ENCODE measurements at places on chromosomes 3 and 15.

DNA sequence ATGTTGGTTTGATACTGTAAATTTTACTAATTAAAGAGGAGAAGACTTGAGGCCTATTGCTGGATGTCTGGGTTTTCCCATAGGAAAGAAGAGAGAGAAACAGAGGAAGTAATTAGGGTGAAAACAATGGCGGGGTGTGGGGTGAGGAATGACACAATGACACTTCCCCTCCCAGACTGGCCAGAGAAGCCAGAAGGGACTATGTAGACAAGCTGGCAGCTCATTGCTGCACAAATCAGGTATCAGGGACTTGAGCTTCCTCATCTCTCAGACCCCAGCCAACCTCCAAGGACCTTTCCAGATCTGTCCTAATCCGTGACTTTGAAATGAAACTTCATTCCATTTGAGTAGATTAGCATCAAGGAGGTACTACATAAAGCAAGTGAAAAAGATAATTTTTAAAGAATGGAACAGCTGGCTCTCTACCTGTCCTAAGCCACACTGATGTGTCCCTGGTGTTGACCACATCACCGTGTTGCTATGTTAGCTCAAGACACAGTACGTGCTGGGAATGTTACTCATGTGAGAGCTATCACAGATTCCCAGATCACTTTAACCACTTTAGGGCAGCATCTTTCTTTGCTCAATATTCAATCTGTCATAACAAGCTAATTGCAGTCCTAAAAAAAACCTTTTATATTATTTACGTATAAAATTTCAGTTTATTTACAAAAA, 22.2 kb downstream of the TMEM212 start:
- no peak for DNase-seq

- DNase-seq = no peak
Measured at GRCh38 chr3:174287705-174288104, 571.4 kb upstream of the NAALADL2 start.

GRCh38 chr3:99319450-99319849, 318.9 kb upstream of the COL8A1 start:
- DNase-seq = no peak

DNA sequence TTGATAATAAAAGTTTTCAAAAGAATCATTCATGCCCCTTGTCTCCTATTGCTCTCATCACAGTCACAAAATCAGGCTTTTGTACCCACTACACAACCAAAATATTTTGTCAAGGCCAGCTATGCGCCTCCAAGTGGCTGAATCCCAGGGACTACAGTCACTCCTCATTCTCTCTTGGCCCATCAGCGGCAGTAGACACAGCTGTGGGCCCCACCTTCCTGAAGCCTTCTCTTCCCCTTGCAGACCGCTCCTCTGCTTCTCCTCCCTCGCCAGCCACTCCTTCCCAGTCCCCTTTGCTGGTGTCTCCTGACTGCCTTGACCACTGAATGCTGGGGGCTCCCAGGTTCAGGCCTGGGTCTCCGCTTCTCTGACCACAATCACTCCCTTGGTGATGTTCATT, 52.1 kb downstream of the LSM3 start:
- no peak for DNase-seq

DNA sequence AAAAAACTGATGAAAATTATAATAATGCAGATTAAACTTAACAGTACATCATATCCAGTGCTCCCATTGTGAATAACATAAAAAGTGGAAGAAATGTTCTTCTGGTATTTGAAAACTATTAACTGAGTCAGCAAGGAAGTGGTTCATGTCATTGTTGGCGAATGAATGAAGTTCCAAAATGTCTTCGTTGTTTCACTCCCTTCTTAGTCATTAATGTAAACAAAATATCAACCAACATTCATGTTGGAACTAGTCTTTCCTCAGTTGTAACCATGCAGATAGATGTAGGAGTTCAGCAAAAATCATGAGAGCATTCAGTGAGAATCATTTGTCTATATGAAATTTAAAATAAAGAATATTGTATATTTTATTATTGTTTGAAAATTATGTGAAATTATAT, 44.1 kb upstream of the ICE2 start:
- DNase-seq = no peak

- no peak for DNase-seq
Measured at GRCh38 chr15:82805994-82806406, at the start of gene FSD2. FSD2 (minus strand) TSS chr15:82806069; CDS start chr15:82787390, 18,679 bp downstream.

DNA sequence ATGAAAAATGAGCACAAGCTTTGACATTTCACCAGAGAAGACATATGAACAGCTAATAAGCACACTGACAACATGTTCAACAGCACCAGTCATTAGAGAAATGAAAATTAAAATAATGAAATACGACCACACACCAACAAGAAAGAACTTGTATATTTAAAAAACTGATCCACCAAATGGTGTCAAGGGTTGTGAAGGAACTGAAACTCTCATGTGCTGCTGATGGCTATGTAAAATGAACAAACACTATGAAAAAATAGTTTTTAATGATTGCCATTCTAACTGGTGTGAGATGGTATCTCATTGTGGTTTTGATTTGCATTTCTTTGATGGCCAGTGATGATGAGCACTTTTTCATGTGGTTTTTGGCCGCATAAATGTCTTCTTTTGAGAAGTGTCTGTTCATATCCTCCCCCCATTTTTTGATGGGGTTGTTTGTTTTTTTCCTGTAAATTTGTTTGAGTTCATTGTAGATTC, 193.8 kb downstream of the SCAPER start:
- no peak for DNase-seq

DNA sequence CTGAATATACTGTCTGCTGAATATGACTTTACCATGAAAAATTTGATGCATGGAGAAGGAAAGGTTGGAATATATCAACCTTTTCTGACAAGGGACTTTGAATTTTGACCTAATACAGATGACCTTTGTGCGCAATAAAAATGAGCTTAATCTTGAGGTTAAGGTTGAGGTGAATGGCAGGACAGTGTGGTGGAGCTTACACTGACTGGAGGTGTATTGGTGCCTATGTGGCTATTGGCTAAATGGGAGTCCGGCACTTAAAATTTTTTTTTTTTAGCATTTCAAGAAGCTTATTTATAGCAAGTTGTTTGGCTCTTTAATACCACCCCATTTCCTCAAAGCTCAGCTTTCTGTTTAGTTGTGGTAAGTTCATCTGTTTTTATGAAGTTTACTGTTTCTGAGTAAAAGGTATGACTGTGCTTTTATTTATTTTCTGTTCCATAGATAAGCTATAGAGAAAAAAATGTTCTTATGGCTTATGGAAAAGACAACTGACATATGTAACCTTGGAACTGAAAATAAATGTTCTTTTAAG, 15.2 kb downstream of the CDIN1 start:
- no peak for DNase-seq

DNA sequence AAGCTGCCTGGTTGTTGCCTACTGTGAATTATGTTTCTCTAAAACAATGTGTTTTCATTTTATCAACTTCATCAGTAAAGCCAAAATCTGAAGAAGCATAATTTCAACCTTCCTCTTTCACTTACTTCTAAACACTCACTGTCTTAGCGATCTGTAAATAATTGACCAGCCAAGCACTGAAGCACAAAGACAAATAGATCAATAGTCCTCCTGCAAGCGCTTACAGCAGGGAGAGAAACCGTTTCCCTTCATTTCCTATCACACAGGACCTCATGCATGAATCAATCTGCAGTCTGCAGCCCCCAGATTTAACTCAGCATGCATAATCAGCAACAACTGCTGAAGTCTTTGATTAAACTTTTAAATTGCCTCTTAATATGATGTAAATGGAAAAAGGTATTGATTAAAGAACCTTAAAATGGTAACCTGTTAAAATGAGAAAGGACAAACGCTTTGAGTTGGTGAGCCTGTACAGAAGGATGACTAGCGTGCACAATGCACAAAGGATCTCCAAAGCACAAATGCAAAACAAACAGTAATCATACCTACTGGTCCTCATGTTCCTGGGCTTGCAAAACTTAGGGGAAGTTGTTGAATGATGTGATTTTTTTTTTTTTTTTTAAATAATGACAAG, 370.2 kb upstream of the ZNF385D start:
- no peak for DNase-seq

GRCh38 chr3:78893161-78893560, 874.6 kb downstream of the ROBO1 start:
- no peak for DNase-seq

DNA sequence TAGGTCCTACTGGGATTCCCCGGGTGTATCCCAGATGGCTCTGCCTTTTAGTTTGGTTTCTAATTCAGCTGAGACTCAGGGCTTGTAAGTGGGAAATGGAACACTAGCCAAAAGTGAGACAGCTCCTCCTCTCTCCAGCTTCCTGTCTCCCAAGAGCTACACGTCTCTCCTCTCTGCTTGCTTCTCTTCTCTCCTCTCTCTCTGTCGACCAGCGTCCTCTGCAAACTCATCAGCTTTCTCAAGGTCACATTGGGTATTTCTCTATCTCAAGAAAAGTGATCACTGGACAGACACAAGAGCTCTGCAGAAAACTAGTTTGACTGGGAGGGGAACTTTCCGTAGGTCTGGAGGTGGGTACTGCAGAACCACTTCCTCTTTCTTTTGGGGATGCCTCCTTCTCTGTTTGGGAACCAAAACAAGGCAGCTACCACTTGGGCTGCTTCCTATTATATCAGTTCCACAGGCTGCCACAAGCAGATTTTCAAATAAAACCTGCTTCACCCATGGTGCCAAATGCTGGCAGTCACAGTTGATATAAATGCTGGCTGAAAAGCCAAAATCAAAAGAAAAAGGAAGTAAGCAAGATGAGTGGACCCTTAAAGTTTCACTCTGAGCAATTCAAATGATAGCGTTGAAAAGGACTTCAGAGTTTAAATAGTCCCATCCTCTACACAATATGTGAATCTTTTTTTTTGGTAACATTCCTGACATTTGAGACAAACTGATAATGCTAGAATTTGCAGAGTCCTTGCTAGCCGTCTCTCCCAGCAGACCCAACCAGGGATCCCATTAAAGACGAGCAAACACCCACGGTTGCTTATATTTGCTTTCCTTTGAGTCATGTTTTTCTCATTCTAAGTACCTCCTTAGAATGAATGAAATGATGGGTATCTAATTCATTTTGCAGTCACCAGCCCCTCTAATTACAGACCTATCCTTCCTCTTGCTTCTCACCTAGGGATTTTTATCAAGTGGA, 7.2 kb upstream of the DYNC1LI1 start:
- DNase-seq = no peak

- DNase-seq = no peak
Measured at GRCh38 chr3:142915636-142916035, 26.8 kb upstream of the PCOLCE2 start.

- DNase-seq = no peak
Measured at GRCh38 chr3:134928819-134929218, 133.8 kb downstream of the EPHB1 start.

DNA sequence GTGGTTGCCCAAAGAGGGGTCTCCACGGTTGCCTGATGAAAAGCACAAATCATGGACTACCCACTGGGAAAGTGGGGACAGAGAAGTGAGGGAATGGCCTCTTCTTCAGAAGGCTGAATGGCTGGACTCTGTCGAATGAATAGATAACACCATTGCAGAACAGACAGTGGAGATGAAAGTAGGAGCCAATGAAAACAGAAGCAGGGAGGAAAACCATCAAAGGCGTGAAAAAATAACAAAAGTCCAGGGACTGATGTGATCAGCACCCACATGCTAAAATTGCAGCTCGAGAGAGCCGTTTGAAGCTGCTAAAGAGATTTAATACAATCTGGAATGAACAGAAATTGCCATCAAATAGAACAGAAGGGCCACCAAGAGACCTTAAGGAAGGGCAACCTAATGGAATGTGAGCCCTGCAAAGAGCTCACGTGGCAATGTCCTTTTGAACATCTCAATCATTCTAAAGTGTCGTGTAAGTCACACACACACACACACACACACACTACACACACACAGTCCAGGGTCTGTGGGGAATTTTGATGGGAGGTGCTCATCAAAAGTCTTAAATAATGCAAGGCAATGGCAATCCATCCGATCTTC, 130.9 kb upstream of the ICE2 start:
- no peak for DNase-seq

DNA sequence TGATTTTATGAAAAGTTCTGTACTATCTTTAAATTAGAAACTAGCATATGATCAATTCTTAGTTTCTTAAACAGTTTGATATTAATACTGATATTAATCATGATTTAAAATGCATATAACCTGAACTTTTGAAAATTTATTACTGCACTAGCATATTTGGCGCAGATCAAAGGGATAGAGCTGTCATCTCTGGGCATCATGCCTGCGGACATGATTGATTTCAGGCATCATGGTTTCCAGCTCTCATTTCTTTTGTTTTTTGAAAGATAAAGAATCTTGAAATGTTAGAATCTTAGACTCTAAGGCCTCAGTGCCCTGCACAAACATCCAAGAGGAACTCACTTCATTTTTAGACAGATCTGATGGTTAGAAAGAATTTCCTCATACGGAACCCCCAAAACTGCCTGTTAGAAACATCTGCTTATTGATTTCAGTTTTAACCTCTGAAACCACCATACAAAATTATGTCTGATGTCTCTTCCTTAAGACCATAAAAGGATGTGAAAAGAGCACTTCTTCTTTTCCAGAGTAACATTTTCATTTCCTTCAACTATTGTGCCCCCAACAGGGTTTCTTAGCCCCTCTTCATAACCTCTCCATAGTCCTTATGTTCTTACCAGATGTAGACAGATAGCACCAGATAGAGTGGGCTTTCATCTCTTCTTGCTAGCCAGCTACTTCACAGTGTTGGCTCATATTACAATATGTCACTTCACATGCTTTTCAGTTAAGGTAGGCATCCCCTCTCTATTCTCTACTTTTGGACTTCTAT, 110.8 kb downstream of the BBX start:
- DNase-seq = no peak

DNA sequence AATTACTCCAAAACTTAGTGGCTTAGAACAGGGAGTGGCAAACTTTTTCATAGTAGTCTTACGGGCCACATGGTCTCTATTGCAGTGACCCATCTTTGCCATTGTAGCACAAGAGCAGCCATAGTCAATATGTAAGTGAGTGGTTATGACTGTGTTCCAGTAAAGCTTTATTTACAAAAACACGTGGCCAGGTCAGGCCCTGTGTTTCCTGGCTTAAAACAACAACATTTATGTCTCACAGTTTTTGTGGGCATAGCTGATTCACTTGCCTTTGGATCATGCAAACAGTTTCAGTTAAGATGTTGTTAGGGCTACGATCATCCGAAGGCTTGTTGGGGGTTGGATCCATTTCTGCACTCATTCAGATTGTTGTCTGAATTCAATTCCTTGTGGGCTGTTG, 103.8 kb downstream of the CHCHD6 start:
- DNase-seq = no peak

DNA sequence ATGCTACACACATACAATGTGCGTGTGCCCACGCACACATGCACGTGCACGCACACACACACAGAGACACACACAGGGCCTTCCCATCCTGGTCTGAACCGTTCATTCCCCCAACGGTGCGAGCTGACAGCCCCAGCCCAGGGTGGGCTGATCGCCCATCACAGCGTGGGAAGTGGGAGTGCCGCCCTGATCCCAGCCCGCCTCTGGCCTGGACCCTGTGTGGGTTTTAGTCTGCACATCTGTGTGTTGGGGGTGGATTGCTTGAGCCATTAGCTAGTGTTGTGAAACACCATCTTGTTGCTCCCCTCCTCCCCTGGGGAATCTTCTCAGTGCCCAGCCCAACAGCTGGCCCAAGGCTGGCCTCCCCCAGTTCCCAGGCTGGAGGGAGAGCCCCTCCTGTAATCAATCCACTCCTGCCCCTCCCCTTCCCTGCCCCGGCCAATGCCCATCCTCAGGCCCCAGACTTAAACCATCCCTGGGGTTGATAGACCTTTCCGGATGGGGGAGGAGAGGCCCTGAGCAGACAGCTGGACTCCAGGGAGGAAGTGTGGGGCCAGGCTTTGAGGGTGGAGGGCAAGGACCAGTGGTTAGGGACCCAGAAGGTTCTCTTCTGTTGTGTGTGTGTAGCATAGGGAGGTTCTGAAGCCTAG, 8.3 kb downstream of the SEMA3G start:
- DNase-seq = no peak

- no peak for DNase-seq
Measured at GRCh38 chr3:3133500-3133899, 6.8 kb downstream of the TRNT1 start.

Measured in T-helper 9 cell (primary cell).